ENCODE measurements at places on chromosomes 12 and 14.
A peak's percentile ranks its signal among the peaks of the same experiment; 100 is the strongest.

GRCh38 chr12:101891462-101891971 is 14.1 kb downstream of the DRAM1 start:
- DNase-seq, result no peak

DNA sequence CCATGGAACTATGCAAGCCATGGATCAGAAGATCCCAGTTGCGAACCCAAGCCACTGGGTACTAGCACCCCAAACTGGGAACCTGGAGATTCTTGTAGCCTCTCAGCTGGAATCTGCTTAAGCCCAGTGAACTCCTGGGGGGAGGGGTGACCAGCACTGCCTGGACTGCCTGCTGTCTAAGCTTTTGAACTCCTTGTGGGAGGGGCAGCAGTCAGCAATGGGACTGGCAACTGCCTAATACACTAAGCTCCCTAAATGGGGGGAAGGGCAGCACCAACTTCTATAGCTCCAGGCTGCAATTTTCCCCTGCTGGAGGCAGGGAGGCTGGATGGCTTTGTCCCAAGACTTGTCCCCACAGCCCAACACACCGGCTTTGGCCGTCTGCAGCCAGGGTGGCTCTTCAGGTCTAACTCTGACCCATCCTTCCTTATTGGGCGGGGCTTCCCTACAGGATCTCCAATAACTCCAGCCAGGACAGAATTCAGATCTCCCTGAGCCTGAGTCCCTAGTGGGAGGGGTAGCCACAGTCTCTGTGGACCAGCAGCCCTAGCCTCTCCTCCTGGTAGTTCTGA is 485.1 kb downstream of the SOX5 start:
- DNase-seq, result no peak

- no peak for DNase-seq
Observed at GRCh38 chr14:20976291-20976690, 13.5 kb upstream of the METTL17 start.

GRCh38 chr14:29663281-29663801 is 264.3 kb downstream of the PRKD1 start:
- no peak for DNase-seq

- DNase-seq, result no peak
Observed at GRCh38 chr12:131536337-131536736, 174.6 kb upstream of the SFSWAP start.

DNA sequence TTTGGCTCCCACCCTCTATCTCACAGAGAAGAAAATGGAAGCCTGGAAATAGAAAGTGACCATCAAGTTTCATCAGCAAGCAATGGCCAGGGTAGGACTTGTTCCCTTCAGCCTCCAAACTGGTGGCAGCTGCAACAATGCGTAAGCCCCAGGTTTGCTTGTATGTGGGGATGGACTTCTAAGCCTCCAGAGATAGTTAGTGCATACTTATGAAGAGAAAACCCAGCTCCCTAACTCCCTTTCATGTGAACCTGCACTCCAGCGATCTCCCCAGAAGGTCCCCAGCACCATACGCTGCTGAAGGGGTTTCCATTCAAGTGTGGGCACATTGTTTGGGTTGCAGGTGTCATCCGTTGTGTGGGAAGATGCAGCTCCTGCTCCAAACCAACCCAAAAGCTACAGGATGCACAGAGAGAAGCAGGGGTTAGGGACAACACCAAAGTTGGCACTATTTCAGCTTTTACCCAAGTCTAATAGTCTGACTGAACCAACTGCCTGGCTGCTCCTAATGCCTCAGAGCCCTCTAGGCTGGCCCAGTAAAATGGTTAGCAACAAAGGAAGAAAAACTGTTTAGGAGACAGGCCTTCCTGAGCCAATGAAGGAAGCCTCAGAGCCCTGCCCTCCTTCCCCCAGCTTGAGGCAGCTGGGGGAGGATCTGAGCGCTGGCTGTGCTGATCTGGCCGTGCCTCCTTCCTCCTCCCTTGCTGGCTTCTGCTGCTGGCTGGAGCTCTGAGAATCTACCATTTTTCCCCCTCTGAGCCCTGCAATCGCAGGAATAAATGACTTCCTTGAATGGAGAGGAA is 12.3 kb downstream of the ZFP36L1 start:
- DNase-seq, result no peak

- DNase-seq, result peak; percentile 7
Observed at GRCh38 chr12:120820884-120821510, 83.2 kb downstream of the SPPL3 start.

- DNase-seq, result no peak
Observed at GRCh38 chr14:42200957-42201356, 594.3 kb downstream of the LRFN5 start.

- no peak for DNase-seq
Observed at GRCh38 chr12:51534216-51535074, 56.6 kb upstream of the SCN8A start.

DNA sequence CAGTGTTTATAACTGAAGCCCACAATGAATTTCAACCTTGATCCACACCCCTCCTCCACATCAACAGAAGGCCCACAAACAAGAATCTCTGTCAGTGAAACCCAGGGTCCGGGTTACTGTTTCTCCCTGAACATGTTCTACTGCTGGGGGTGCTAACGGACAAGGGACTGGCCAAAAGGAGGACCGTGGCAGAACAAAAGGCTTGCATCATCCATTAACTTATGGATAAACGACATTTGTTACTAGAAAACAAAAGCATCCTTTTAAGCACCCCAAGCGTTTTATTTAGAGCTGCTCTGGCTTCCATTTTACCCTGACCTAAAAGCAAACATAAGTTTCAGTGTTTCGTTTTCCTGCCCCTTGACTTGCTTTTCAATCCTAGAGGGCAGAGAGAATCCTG is 32.2 kb downstream of the BRAP start:
- no peak for DNase-seq

- DNase-seq, result no peak
Observed at GRCh38 chr12:87439990-87440827, 589.0 kb downstream of the C12orf50 start.
